ENCODE measurements at places on chromosomes 3 and 15.

DNA sequence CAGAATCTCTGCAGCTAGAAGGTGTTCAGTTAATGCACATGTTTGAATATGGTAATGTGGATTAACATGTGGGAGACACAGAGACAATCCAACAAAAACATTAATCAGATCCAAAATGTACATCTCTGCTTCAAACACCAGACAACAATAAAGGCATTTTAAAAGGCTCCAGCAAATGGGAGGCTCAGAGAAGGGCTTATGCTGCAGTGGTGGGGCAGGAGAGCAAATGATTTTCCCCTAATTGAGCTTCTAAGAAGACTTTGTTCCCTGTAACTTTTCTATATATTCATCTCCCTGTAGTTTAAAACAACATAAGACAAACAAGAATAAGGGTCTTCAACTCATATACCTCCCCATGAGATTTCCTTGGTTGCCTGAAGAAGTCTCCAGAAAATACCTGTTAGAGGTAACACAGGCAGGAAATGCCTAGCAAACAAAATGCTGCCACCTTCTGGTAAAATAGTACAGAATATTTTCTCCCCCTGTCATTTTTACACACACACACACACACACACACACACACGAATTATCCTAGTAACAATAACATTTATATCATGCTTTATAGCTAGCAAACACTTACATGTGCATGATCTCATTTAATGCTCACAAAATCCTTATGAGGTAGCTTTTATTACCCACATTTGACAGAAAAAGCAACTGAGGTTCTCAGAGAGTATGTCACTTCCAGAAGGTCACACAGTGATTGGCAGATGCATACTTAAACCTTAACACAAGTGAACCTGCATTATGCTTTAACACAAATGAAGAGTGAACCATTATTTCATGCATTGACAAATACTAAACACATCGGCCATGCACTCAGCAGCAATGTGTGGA is 123.4 kb upstream of the MB21D2 start:
- DNase-seq = peak; percentile 54

- no peak for DNase-seq
Measured at GRCh38 chr3:14300721-14301399, 101.5 kb upstream of the SLC6A6 start.

DNA sequence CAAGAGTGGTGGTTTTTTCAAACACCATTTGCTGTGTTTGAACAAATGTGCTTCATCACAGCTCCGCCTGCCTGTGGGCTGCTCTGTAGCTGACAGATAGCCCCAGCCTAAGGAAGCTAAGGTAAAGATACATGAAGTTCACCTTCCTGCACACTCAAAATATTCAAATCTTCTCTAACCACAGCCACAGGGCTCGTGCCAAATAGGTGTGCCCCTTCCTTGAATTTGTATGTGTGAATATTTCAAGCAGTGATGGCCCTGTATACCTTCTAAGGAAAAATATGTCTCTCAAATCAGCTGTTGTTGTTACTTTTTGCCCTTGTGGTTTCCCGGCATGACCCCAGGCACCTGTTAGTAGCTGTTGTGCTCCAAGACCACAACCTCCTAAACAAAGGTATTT is 92.8 kb downstream of the CCNL1 start:
- DNase-seq = no peak

GRCh38 chr3:78825858-78826215 is 942.0 kb downstream of the ROBO1 start:
- DNase-seq = no peak

- peak; percentile 85 for DNase-seq
Measured at GRCh38 chr15:29698030-29698701, 124.1 kb downstream of the TJP1 start.

Data from fibroblast of villous mesenchyme (primary cell).